ENCODE measurements at places on chromosomes 6 and 20.

- DNase-seq = no peak
These were observed 12.9 kb upstream of the NQO2 start for GRCh38 chr6:2986722-2987221.

DNA sequence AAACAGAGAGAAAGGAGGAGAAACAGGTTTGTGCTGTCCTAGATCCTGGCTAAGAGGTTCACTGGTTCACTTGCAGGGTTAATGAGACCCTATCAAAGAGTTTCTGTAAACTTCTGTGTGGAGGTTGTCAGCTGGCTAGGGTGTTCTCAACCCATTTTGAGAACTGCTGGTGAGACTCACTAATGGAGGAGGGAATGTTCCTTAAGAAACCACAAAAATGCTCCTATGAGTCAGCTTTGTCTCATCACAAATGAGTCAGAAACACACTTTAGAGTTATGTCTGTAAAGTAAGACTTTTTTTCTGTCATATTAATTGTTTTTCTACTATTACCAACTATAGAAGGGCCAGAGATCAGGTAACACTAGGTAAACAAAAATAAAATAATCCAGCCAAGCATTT is 884.4 kb downstream of the PHF3 start:
- no peak for DNase-seq

DNA sequence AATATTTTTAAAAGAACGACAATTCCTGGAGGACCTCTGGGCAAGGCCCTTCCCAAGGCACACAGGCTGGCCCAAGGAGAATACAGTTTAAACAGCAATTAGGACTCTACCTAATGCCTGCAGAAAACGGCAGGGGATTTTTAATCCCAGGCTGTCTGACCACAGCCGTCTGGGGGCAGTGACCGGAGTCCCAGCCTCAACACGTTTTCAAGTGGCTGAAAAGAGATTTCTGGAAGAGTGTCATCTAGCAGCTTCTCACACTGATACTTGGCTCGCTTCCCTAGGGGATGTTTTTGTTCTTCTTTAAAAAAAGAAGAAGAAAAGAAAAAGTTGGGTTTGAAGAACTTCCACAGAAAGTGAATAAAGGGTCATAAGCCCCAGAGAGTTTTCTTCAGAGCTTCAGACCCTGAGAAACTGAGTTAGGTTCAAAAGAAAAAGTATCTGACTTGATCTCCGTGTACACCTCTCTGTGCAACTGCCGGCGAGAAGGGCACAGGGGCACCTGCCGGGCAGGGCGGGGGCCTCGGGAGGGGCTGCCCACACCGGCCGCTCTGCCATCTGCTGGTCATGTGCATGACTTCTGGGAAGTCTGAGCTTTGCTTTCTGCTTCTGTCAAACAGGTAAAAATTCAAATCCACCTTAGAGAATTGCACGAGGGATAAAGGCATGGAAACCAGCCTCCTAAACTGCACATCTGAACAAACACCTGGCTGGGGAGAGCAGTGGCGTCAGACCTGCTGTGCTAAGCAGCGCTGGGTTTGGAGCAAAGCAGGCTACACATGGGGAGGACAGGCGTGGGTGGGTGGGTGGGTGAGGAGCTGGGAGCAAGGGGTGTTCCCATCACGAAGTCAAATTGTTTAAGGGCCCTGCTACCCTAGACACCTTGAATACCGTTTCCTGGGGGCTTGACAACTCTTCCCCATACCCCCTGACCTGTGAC is 33.0 kb downstream of the RRBP1 start:
- peak; percentile 57 for DNase-seq

DNA sequence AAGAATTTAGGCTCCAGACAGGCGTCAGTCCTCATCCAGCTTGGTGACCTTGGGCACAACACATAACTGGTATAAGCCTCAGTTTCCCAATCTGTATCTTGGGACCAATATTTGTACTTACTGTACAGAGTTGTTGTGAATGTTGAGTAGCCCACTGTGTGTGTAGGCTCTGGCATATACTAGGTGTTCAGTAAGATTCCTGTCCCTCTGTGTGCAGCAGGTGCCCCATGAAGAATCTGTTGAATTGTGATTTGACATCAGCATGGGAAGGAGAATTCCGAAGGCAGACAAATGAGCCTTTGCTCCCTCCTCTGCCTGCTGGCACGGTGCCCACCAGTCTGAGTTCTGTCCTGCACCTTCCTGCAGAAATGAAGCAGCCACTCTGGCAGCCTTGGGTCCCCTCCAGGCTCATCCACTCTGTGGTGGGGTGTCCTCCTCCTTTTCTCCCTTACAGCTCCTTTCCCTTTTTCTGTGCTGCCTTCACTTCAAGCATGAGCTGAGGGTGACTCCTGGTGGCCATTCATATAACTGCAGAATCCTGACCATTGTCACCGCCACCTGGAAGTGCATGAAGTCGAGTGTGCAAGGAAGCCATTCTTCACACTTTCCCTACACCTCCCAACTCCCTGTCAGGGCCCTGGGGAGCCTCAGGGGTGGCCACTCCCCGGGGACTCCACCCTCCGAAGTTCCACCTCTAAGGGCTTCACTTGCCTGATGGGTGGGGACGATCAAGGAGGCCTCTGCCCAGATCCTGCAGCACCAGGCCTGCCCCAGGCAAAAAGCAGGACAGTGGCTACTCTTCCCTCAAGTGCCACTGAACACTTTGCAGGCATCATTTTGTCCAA is 48.2 kb downstream of the MRPL14 start:
- peak; percentile 86 for DNase-seq

DNA sequence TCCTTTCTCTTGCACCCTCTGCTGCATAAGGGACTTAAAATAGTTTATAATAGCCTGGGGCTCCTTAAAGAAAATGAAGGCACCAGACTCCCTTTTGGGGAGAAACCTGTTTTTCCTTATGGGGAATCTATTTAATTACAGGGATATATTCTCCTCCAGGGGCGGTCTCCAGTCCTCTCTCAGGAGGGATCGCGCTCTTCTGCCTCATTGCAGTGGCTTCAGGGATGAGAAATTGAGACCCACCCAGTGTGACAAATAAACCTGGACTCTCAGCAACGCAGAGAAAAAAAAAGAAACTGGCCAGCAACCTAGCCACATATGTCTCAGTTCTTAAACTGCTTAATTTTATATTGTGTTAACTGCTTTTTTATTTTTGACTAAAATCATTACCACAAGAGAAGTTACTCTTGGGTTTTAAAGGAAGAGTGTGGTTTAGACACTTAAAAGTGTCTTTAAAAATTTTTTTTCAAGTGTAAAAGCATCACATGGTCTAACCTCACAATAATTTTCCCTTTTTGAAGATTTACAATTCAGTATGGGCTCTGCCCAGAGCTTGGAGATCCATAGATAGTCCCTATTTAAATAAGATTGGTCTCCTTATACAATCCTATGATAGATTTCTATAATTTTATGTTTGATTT is 11.7 kb upstream of the GOPC start:
- DNase-seq = peak; percentile 50

DNA sequence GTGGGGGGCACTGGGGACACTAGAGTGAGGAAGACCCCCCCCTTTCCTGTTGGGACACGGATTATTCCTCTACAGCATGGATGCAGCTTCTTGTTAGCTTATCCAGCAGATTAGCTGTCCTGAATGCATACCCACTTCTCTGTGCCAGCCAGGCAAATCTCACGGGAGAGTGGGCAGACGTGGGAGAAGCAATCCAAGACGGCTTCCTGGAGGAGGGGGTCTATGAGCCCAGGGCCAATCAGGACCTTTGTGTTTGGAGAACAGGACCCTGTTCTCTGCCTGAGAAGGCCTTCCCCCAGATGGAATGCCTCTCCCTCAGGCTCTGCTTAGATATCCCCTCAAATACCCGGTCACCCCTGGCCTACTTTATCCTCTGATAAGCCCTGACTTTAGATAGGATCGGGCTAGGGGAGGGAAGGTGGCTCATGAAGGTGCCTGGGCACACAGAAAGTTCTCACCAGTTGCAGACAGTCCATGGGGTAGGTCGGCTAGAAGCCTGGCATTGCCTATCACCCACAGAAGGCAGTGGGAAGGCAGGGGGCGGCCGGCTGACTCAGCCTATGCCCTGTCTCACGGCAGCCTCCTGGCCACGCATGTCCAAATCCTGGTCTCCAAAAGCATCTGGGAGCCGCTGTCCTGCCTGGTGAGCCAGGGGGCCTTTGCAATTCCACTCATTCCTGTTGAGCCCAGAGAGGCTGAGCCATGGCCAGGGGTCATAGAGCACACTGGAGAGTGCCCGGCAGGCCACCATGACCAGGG is 34.7 kb downstream of the SUN5 start:
- no peak for DNase-seq

DNA sequence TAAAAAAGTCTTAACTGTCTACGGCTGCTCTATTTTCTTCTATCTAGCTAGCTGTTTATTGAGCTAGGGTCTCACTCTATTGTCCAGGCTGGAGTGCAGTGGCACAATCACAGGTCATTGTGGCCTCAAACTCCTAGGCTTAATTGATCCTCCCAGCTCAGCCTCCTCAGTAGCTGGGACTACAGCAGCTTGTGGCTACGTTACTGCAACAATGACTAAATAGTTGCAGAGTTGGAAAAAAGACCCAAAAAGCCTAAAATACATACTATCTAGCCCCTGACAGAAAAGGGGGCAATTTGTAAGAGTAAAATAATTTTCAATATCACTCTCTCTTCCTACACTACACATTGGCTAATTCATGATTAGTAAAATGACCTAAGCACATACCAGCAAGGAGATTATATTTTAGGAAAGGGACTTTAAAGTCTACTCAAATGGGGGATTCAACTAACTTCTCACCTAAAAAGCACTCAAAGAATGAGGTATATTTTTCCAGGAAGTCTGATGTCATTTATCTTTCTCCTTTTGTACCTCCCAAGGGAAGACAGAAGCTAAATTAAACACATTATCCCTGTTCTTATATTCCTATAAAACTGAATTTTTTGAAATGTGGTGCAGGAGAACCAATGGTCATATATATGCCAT is 82.8 kb downstream of the ZMYND8 start:
- DNase-seq = no peak

DNA sequence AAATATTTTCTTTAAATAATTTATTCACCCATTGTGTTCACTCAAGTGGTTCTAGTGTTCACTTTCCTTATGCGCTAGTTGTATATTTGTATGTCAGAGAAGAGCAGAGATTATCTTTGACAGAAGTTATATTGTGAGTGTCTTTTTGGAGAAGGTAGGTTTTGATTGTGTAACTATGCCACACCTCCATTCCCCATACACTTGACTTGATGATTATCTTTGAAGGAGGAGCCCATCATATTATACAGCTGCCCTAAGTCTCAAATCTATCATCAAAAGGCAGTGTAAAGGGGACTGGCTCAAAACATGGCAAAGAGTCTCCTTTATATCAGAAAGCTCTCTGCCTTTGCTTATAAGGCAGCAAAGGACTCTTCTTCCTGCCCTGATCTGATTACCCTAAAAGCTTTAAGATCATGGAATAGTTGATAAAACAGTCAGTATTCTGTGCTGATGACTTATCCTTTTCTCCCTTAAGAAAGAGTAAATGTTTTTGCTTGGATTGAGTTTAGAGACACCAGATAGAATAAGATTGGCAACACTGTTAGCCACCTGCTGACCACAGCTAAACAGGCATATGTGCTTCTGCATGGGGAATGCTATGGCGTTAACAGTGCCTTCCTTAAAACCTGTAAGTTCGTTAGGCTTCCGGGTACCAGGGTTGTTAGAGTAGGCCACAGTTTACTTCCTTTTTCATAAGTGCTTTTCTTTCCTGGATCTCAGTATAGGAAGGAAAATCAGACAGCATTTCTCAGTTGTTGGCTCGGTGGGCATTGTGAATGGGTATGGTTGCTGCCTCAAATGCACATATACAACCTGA is 22.6 kb downstream of the TOP1 start:
- DNase-seq = no peak

- peak; percentile 62 for DNase-seq
These were observed 29.7 kb downstream of the ATXN1 start for GRCh38 chr6:16731478-16732051.

GRCh38 chr6:155521719-155522118 is 66.1 kb upstream of the NOX3 start:
- no peak for DNase-seq

DNA sequence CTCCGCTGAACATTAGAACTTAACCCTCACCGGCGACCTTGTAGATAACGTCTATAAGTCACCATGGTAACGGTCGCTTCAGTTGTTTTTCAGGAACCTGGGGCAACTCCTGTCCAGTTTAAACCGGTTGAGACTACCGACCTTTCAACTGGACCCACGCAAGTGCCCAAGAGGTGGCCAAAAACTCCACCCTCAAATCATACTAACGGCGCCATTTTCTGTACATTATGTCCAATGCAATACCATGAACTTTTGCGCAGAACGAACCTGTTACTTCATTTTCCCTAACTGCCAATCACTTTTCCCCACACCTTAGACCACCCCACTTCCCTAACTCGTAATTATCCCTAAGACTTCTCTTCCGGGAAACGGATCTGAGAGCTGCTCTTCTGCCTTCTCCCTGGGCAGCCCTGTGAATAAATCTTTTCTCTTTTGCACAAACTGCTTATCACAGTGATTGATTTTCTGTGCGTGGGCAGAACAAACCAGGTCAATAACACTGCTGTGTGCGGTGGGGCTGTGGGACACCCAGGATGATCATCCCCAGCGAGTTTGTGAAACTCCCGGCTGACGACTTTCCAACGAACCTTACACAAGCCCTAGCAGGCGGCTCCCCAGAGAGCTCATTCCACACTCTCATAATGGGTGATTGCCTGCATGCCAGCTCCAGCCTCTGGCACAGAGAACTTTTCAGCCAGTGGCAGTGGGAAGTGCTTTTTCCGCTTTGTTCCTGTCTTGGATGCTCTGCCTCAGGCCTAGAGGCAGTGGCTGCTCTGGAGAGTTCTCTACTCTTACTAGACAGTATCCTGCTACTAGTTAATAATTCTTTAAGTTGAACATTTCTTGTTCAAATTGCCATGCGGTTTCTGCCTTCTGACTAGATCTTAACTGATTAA is 28.6 kb downstream of the GPX5 start:
- no peak for DNase-seq

DNA sequence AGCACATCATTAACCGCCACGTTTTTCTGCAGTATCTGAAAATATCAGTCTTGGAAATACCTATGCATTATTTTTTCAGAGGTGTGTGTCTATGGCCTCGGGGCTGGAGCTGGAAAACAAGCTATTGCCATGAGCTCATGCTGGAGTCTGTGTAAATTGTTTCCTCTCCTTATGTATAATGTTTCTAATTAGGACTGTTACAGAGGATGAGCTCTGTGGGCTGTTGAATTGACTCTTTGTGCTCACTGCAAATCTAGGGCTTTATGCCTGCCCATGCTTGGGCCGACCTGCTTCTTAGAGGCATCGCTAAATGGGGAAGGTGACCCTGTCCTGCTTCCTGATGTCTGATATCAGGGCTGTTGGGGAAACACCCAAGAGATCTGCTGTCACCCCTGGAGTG is 80.8 kb upstream of the SLC22A16 start:
- DNase-seq = no peak

DNA sequence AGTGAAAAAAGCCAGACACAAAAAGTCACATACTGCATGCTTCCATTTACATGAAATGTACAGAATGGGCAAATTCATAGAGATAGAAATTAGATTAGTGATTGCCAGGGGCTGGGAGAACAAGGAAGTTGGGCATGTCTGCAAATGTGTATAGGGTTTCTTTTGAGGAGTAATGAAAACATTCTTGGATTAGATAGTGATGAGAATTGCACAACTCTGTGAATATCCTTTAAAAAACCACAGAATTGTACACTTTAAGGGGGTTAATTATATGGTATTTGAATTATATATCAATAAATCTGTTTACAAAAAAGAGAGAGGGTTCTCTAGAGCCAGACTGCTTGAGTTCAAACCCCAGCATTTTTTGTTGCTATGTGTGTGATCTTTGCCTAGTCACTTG is 188.1 kb downstream of the CDC5L start:
- no peak for DNase-seq

- no peak for DNase-seq
These were observed 20.9 kb downstream of the KCTD20 start for GRCh38 chr6:36463676-36464075.

GRCh38 chr6:151701911-151702562 is 105.4 kb upstream of the ESR1 start:
- DNase-seq = peak; percentile 20
